Stimulated activated CD8-positive, alpha-beta memory T cell treated with anti-CD3 and anti-CD28 coated beads, Interleukin-2, amount 100 ng/mL, for 1 hour (primary cell): ENCODE measurements at places on chromosomes 16 and 17.

DNA sequence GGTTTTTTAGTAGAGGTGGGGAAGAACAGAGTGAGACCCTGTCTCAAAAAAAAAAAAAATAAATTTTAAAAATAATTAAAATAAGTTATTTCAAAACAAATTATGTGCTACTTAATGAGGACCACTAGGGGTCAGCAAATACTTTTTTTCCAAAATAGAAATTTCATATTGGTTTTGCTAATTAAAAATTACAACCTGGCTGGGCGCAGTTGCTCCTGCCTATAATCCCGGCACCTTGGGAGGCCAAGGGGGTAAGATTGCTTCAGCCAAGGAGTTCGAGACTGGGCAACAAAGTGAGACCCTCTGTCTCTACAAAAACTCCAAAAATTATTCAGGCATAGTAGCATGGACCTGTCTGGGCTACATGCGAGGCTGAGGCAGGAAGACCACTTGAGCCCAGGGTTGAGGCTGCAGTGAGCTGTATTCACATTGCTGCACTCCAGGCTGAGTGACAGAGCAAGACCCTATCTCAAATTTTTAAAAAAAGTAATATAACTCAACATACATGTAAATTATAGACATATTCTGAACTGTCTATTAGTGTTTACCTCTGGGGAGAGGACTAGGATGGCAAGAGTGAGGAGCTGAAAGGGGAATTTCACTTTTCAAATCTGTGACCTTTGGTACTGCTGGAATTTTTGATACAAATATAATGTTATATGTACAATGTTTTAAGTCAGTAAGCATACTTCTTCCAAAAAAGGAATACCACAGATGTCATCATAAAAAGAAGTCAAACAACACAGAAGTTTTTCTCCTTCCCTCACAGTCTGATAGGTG is 8.1 kb downstream of the MEIOB start:
- DNase-seq = no peak

- no peak for DNase-seq
Measured at GRCh38 chr17:57403236-57403635, 146.9 kb downstream of the MSI2 start.

DNA sequence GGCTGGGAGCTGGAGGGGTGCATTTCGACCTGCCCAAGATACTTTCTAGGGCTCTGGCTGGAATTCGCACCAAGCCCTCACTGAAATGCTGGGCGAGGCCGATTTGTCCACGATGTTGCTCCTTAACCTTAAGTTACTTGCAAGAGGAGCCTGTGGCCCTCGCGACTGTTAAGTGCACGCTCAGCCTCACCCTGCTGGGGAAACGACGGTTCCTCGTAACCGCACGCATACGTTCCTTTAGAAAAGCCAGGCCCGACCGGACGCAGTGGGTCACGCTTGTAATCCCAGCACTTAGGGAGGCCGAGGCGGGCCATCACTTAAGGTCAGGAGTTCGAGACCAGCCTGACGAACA is 607 bp upstream of the NCOR1 start:
- no peak for DNase-seq

DNA sequence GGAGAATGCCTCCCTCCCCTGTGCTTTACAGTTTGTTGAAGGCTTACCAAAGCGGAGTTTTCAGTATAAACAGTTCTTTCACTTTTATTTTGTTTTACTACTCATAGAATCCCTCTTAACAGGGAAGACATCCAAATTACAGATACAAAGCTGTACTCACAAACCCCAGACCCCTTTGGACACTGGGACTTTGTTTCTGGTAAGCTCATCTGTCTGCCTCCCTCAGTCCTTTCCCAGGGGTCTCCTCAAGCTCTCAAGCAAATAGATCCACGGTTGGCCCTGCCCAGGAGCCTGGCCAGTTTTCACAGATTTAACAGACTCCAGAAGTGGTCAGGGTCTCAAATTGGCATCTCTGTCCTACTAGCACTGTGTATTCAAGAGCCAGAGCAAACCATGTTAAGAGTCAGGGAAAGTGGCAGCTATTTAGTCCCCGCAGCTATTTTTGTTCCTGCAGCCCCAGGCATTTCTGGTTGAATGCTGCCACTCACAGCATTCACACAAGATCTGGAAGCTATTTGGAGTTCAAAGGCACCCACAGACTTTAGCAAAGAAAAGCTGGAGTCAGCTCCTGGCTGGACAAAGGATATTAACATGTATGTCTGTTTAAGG is 54.2 kb downstream of the TMEM100 start:
- DNase-seq = no peak

DNA sequence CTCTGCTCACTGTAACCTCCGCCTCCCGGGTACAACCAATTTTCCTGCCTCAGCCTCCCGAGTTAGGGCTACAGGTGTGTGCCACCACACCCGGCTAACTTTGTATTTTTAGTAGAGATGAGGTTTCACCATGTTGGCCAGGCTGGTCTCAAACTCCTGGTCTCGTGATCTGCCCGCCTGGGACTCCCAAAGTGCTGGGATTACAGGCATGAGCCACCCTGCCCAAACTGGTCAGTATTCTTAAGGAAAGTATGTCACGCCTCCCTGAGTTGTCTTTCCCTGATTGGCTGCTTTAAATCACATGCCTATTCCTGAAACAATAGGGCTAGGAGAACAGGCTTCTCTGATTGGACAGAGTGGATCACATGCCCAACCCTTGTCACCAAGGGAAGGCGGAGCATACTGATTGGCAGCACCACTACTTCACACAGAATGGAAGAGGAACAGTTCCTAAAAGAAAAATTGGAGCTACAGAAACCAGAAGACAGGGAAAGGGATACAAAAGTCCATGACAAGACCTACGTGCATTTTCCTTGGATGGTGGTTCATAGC is 17.6 kb upstream of the CYB5B start:
- DNase-seq = no peak

GRCh38 chr16:85302848-85303353 is 190.6 kb upstream of the CIBAR2 start:
- no peak for DNase-seq

DNA sequence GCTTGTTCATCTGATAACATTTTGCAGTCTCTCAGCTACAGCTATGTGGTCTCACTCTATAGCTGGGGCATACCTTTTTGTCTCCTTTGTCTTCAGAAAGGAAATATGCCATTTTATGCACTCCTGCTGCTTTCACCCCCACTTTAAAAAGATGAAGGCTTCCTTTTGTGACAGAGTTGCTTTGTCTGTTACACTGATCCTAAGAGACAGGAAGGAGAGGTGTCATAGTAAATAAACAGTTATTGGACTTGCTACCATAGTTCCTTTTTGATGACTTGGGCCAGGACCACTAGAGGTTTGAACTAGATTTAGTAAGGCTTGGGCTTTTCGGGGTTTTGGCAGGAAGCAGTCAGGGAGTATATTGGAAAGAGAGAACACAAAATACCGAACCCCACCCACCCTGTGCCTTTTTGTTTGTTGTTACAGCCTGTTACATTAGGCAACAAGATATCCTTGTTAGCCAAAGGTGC is 1.8 kb upstream of the METTL9 start:
- no peak for DNase-seq

DNA sequence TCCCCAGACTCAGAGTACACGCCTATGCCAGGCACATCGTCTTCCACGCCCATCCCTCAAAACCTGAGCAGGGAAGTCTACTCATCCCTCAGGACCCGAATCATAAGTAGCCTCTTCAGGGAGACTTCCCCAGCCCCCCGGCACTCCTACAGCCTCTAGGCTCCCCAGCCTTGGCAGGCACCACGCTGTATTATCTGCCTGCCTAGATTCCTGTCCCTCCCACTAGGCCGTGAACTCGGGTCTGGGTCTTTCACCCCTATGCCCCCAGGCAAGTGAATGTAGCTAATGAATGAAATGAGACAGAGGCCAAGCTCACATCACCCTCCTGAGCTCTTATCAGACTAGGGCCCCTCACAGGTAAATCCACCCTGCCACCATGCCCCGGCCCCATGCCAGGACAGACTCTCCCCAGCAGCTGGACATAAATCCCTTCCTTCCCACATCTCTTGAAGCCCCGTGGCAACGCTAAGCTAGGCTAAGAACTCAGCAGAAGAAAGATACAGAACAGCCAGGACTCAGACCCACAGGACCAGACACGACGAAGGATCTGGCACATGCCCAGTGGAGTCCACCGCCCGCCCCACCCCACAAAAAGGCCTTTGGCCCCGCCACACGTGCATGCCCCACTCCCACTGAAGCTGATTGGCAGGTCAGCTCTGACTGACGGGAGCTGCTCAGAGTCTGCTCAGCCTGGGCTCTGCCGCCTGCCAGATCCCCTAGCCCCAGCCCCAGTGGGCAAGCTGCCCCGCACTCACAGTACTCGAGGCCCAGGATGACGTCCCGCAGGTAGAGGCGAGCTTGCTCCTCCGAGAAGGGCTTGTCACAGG is 13.0 kb downstream of the CAMKK1 start:
- no peak for DNase-seq

GRCh38 chr17:45395569-45396415 is 36.9 kb downstream of the ARHGAP27 start:
- no peak for DNase-seq

GRCh38 chr16:53429221-53429943 is 4.9 kb upstream of the RBL2 start:
- no peak for DNase-seq

DNA sequence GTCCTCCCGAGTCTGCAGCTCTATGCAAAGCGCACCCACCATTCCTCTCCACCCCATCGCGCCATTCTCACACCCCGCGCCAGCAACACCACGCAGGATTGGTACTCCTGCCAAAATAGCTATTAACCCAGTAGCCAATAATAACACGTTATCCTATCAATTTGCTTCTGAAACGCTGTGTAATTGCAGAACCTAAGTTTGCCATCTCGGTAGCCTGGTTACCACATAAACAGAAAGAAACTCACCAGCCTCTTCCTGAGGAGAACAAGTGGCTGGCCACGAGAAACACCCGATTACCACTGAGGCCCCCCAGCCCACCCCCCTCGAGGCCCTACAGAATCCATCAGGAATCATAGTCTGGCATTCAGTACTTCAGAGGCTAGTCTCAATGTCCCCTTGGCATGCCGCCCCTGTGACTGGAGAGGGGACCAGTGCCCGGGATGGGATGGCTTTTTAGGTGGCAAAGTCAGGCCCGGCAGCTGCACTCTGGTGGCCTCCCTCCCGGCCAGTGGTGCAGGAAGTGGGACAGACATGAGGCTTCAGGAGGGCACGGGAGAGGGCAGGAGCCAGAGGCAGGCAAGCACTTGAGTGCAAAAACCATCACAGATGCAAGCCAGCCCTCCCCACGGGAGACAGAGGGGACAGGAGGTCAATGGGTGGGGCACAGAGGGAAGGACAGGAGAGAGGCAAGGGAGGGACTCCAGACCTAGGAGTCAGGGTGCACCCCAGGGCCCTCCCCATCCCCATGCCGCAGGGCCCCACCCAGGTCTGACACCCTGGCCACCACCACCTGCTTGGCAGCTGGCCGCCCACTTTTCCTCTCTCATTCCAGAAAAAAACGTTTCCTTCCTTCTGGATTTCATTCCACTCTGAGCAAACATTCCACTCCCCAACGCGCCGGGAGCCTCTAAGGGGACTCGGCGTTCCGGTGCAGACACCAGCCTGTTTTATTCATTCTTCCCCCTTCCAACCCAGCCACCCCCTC is 192.5 kb downstream of the ZNF423 start:
- DNase-seq = no peak

GRCh38 chr17:19978209-19978802 is 678 bp upstream of the AKAP10 start:
- DNase-seq = peak; percentile 4
